Fibroblast of the aortic adventitia (primary cell): ENCODE measurements at places on chromosomes 16 and 17. TPM values are rescaled to one million over a fixed set of nuclear protein-coding genes. Genes with fewer than 3 reads are reported as not detected.

GRCh38 chr17:30600830-30601494 is 123.8 kb downstream of the GOSR1 start:
- DNase-seq: peak; percentile 30

- no peak for DNase-seq
Measured at GRCh38 chr17:79444198-79444597, 166.7 kb downstream of the RBFOX3 start.

DNA sequence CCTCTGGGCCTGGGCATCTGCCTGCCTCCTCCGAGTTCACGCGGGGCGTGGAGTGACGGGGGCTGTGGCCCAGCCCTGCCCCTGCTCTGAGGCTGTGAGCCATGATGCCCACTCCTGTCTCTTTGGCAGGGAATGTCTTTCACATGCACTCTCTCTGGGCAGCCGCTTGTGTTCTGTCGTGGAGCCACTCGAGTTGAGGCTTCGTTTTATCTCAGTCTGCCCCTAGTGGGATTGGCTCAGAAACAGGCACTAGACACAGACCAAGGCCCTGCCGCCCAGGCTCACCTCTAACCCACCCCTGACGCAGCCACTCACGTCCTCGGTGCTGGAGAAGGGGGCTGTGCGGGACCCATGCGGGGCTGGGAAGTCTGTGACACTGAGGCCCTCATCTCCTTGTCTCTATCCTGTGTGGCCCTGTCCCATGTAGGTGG is 67.5 kb upstream of the KCTD5 start:
- DNase-seq: no peak

ODAD4 gene
- 0.16 and 1.2 TPM in 2 replicates for total RNA-seq

GRCh38 chr17:14052886-14053615 is 16.3 kb upstream of the COX10 start:
- peak; percentile 61 for DNase-seq

- no peak for DNase-seq
Measured at GRCh38 chr17:76088868-76089576, 10.0 kb downstream of the ZACN start.

DNA sequence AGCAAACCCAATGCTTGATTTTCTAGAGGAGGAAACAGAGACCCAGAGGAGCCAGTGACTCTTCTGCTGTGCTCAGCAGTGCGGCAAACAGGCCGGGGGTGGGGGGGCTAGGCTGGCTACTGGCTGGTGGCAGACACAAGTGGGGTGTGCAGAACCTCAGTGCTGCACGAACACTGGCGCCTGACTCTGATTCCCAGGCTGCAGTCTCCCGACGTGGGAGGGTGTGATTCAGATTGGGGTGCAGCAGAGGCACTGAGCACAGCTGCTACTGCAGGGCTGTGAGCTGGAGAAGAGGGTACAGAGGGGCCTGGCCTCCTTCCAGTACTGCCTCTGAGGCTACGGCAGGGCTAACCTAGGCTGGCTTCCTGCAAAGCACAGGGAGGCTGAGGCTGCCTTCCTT is 8.1 kb downstream of the RPL19 start:
- no peak for DNase-seq

GRCh38 chr17:12040478-12040877 is 19.8 kb downstream of the MAP2K4 start:
- no peak for DNase-seq

- no peak for DNase-seq
Measured at GRCh38 chr16:48326915-48327314, 58.3 kb downstream of the SIAH1 start.

- no peak for DNase-seq
Measured at GRCh38 chr16:81702506-81702905, 76.6 kb upstream of the PLCG2 start.

PRSS33 gene
- total RNA-seq: not detected in 2 replicates

BICDL2 gene
- not detected in 2 replicates for total RNA-seq

- DNase-seq: peak; percentile 25
Measured at GRCh38 chr17:39916918-39917317, 1.5 kb downstream of the GSDMB start.
